ENCODE measurements at places on chromosomes 5 and 9. TPM values are rescaled to one million over a fixed set of nuclear protein-coding genes. Genes with fewer than 3 reads are reported as not detected.

GRCh38 chr5:108911055-108911454 is 163.4 kb downstream of the FER start:
- DNase-seq = no peak

- peak; percentile 13 for DNase-seq
These were observed 475.5 kb upstream of the ACO1 start for GRCh38 chr9:31908891-31909480.

- DNase-seq = no peak
These were observed 42.7 kb upstream of the AKNA start for GRCh38 chr9:114430457-114430856.

- DNase-seq = no peak
These were observed 106.2 kb downstream of the RXRA start for GRCh38 chr9:134432471-134432870.

- DNase-seq = no peak
These were observed 56.3 kb downstream of the DAB2IP start for GRCh38 chr9:121707477-121708424.

GRCh38 chr9:16671591-16672137 is 198.8 kb downstream of the BNC2 start:
- peak; percentile 3 for DNase-seq

- DNase-seq = no peak
These were observed 199.8 kb downstream of the MAPKAP1 start for GRCh38 chr9:125507226-125507625.

GRCh38 chr9:93124793-93125192 is 9.3 kb downstream of the NINJ1 start:
- DNase-seq = no peak

- DNase-seq = no peak
These were observed 889 bp downstream of the PDLIM4 start for GRCh38 chr5:132258102-132259068.

Gene SPINK5
- total RNA-seq = 0.10 TPM

Gene PTPN3
- 5.9 TPM for total RNA-seq

Gene ITGA1
- total RNA-seq = 23.8 TPM

Gene DOK3
- total RNA-seq = 1.1 TPM

Gene TTLL11
- 2.0 TPM for total RNA-seq

Gene ACTBL2
- 6.7 TPM for total RNA-seq

Gene CDKN2A
- 0.68 TPM for total RNA-seq

Gene IFNK
- total RNA-seq = not detected

Gene SLC36A3
- not detected for total RNA-seq

Data from H4 (cell line).